ENCODE measurements at places on chromosomes 5 and 9.

GRCh38 chr5:54894957-54895815, 90.2 kb downstream of the ESM1 start:
- DNase-seq, result no peak

- no peak for DNase-seq
Measured at GRCh38 chr9:86893811-86894490, 53.4 kb downstream of the GAS1 start.

DNA sequence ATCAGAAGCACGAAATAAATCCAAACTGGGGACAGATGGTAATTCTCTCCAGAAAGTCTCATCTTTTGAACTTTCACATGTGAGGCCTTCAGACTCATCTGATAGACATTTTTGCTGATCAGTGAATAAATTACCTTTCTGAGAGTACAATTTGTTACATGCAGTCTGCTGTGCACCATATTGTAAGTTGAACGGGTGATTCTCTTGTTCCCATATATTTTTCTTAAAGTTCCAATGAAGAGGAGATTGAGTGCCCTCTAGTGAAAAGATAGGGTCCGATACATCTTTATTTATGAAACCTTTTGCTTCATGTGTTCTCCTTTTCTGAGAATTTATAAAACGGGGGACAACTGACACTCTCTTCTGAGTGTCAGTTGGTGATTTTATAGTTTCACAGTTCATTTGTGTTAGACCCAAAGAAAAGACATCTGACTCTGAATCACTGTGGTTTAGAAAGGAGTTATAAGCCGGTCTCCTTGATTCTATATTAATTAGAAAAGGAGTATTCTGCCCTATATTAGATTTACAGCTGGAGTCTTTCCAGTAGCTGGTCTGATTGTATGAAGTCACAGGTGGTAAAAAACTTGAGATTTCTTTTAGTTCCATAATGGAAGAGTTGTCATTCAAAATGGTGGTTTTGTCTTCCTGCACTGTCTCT, 30.4 kb downstream of the GNG10 start:
- DNase-seq, result peak; percentile 68

DNA sequence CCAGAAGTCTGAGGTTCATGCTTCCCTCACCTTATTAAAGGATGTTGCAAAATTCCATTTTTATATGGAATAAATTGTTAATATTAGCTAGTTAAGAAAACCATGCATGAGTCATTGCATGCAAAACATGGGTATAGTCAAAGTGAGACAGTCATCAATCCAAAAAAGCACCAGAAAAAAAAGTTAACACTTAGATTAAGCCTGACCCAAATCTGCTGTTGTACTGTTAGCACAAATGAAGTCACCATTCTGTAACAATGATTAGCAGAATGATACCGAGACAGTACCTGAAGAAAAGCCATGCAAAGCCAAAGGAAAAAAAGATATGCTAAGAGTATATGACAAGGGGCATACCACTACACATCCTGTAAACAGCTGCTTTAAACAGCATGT, 49.5 kb downstream of the PKD2L2 start:
- DNase-seq, result no peak

DNA sequence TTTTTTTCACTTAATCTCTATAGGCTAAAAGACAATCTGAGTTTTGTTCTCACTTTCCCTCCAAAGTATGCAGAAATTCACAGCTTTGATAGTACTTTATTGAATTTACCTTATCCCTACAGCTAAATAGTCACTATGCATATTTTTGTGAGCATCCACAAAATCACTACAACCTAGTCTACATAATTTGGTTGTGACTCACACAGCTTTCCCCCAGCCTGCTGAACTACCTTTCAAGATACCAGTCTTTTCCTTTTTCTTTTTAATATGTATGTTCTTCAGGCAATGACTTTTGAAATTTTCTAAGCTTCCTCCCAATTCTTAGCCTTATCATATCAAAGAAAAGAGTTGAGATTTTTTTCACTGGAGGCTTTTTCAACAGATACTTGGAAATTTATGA, 347.3 kb upstream of the CDH6 start:
- no peak for DNase-seq

DNA sequence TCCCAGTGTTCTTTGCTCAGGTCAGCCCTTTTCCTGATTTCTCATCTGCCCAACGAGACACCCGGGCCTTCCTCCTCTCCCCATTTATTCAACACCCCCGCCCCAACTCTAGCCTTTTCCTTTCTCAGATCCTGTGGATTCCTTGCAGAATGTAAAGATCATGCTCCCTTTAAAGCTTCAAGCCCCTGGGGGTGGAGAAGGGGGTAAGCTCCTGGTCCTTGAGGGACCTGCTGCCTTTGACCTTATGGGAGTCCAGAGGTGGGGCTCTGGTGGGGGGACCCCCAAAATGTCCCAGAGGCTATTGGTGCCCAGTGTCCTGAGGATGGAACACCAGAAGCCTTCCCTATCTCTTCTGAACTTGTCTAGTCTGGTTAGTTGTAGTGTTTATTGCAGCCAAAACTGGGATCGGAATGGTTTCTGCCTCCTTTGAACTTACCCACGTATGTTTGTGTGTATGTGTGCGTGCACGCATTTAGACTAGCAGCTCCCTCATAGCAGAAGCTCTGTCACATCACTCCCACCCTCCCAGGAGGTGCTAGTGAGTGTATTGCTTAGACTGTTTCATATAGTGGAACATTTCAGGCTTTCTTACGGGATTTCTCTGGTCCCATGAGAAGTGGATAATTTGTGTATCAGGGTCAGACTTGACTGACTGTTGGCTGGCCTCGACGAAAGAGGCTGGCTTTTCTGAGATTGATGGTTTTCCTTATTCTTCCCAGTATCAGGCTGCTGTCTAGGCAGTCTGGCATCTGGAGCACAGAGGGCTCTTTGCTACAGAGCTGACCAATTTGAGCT, 1.1 kb downstream of the GALNT10 start:
- DNase-seq, result peak; percentile 91

GRCh38 chr5:108380531-108381349, 1.2 kb downstream of the FBXL17 start:
- DNase-seq, result peak; percentile 65

DNA sequence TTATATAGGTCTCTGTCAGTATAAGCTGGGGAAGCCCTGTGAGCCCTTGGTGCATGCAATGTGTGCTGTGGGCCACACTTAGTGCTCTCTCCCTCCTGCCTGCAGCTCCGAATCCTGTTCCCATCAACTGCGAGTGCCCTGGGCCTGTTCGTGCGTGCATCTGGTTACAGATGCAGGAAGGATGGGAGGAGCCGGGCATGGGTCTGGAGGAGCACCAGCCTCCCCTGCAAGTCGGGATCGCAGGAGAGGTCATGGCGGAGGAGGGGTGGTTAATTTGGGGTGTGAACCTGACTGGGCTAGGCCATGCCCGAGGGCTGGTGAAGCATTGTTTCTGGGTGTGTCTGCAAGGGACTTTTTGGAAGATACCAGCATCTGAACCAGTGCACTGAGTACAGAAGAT, 274.6 kb upstream of the IRX4 start:
- no peak for DNase-seq

- DNase-seq, result peak; percentile 79
Measured at GRCh38 chr9:129490583-129491486, 130.1 kb downstream of the C9orf50 start.

DNA sequence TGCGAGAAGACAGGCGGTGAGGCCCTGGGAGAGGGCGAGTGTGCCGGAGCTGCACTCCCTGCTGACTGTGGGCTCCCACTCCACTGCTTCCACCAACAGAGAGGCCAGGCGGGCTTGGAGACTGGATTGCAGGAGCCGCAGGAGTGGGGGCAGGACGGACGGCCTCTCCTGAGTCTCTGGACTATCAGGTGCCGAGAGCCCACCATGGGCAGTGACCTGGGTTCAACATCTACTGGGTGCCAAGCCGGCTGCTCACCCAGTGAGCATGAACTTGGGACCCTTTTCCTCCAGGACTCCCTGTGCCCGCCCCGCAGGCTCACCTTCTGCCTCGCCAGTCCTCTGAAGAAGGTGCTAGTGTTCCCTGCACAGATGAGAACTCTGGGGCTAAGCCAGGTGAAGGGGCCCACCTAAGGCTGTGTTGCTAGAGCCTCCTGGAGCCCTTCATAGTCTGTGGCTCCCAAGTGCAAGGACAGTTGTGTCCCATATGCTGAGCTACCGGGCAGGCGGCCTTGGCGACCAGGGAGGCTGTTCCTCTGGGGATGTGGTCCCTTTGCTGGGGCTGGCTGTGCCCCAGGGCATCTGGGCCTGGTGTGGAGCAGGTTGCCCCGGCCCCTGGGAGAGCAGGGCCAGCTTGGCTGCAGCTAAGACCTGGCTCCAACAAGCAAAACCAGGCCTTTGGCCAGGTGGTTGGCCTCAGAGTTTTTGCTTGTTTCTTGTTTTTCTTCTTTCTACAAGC, 77.7 kb upstream of the PHYKPL start:
- peak; percentile 78 for DNase-seq

GRCh38 chr9:122322553-122322952, 48.3 kb upstream of the PTGS1 start:
- no peak for DNase-seq

GRCh38 chr9:130069048-130069447, 15.3 kb downstream of the GPR107 start:
- DNase-seq, result no peak

DNA sequence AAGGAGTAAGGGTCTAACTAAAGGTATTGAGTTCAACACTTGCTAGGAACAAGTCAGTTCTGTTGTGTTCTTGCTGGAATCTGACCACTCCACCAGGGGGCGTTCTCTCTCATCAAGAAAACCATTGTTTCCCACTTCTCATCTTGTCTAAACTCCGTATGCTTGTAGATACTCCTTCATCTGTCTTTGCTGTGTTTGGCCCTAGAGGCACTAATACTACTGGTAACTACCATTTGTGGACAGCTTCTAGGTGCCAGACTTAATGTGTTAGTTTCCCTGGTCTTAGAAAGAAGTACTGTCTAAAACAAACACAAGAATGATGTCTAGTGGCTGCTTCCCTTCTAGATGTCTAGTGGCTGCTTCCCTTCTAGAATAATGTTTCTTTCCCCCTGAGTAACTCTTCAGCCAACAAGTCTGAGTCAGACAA, 18.7 kb upstream of the PTPDC1 start:
- DNase-seq, result peak; percentile 69

DNA sequence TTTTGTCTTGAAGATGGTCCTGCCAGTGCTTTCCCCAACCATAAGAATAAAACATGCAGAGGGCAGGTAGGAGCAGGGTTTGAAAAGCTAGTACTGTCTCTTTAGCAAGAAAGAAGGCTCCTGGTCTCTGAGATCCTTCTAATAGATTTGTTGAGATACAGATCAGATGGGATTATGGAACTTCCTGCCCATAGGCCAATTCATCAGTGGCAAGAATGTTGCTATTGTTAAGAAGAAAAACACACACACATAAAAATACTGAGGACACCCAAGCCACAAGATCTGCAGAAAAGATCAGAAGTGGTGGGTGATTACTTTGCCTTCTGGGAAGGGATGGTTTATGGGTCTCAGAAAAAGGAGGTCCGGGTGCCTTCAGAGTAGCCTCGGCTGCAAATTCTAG, 59.8 kb downstream of the TNC start:
- DNase-seq, result no peak

GRCh38 chr9:108830272-108830671, 25.5 kb downstream of the ACTL7B start:
- DNase-seq, result no peak

GRCh38 chr9:20980832-20981455, 50.5 kb downstream of the HACD4 start:
- peak; percentile 10 for DNase-seq

- DNase-seq, result no peak
Measured at GRCh38 chr5:159641371-159642039, 274.8 kb upstream of the ADRA1B start.

- no peak for DNase-seq
Measured at GRCh38 chr9:102514541-102514940, 480.6 kb upstream of the CYLC2 start.

- DNase-seq, result no peak
Measured at GRCh38 chr5:116942622-116943021, 368.0 kb upstream of the SEMA6A start.

DNA sequence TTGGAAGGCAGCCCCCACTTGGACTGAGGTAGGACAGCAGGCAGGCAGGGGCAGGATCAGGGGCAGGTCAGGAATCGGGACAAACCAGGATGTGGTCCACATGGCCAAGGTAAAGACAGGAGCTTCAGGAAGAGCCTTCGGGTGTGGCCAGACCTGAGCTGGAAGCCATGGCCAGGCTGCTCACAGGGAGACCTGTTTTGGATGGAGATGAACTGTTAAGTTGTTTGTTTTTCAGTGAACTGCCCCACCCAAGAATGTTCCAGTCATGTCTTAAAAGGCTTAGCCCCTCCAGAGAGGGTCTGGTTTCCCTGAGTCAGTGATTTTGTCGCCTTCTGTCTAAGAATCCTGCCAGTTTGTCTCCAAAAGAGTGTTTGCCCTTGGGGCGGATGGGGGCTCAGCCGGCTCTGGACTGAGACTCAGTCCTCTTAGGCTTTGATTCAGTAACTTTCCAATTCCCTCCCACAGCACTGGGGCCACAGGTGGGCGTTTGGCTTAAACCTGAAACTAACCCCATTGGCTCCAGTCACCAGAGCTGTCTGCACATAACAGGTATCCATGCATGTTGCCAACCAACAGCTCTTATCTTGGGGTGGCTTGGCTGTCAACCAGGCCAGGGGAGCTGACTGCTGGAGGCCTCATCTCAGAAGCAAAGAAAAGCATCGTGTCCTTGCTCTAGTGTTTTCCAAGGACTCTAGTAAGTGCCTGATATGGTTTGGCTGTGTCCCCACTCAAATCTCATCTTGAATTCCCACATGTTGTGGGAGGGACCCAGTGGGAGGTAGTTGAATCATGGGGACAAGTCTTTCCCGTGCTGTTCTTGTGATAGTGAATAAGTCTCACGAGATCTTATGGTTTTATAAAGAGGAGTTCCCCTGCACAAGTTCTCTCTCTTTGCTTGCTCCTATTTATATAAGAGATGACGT, 11.3 kb upstream of the ANKH start:
- DNase-seq, result peak; percentile 22

GRCh38 chr5:123369371-123369968, 53.7 kb downstream of the CEP120 start:
- DNase-seq, result no peak

GRCh38 chr5:112125903-112126302, 293.2 kb downstream of the EPB41L4A start:
- DNase-seq, result no peak
